Anterior cingulate cortex (tissue), 58 donors: ENCODE measurements at places on chromosomes 3 and 15.

GRCh38 chr3:101709126-101709525 lies 15.3 kb upstream of the CEP97 start:
- DNase-seq, result no peak

- no peak for DNase-seq
Measured at GRCh38 chr15:31871166-31871886, 159.0 kb upstream of the CHRNA7 start.

GRCh38 chr3:159266779-159267178 lies 464.9 kb downstream of the MFSD1 start:
- DNase-seq, result no peak

- peak; percentile 8 for DNase-seq
Measured at GRCh38 chr3:192130534-192131132, 596.7 kb downstream of the FGF12 start.

GRCh38 chr15:70559265-70560239 lies 203.8 kb downstream of the UACA start:
- no peak for DNase-seq

- no peak for DNase-seq
Measured at GRCh38 chr3:153443961-153444360, 281.9 kb downstream of the RAP2B start.

DNA sequence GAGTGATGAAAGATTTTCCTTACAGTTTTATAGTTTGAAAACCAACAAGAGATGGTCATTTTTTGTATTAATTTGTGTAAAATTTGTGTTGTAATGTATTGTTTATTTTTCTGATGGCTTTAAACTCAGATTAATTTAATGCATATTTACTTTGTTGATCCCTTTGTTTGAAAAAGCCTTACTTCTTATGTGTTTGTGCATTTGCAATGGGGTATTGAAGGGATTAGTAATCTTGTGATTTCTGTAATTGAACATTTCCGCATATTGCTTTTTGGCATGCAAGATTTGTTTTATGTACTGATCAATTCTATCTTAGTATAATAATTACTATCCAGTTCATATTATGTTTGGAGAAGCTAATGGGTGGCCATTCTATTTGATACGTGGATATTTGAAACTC lies 98.4 kb upstream of the ROBO1 start:
- no peak for DNase-seq
